Thoracic aorta (tissue), 2 donors: ENCODE measurements at places on chromosomes 3 and 15.
A peak's percentile ranks its signal among the peaks of the same experiment; 100 is the strongest.

- no peaks in the 10 kb centered on the region for H3K27me3 ChIP-seq
- H3K4me1 ChIP-seq, result no peaks in the 10 kb centered on the region
- no peak overlapping the region for H3K27ac ChIP-seq
- H3K4me3 ChIP-seq, result no peak overlapping the region
- DNase-seq, result no peak
- H3K36me3 ChIP-seq, result no peaks in the 10 kb centered on the region
Measured at GRCh38 chr15:99978426-99978825, 245.2 kb upstream of the LYSMD4 start.

GRCh38 chr15:33735637-33736247 lies 232.6 kb upstream of the CHRM5 start:
- no peaks in the 10 kb centered on the region for H3K27me3 ChIP-seq
- no peak overlapping the region for H3K27ac ChIP-seq
- no peaks in the 10 kb centered on the region for H3K36me3 ChIP-seq
- DNase-seq, result no peak
- no peak overlapping the region for H3K4me3 ChIP-seq

DNA sequence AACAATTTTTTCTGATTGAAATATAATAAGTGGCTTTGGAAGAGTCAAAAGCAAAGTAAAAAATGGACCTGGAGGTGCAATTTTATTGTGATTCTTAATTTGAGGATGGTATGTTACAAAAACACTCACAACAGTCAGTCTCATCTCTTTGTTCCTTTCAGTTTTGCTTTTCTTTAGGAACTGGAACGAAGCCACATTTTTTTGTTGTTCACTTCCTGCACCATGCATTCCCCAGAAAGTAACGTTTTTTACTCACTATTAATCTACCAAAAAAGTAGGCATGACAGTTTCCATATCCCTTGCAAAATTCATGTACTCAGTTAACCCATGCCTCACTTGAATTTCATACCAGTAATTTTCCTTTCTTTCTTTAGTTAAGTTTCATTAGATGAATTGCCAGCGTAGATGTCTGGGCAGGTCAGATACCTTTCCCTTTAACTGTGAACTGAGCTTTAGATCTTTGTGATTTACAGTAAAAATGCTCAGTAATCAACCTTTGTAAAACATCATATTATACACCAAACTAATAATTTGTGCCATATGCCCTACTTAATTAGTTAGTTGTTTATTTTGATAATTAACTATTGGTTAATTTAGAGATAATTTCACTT lies 384.3 kb downstream of the ROBO1 start:
- H3K36me3 ChIP-seq, result no peaks in the 10 kb centered on the region
- no peak overlapping the region for H3K27ac ChIP-seq
- H3K4me3 ChIP-seq, result no peak overlapping the region
- no peaks in the 10 kb centered on the region for H3K27me3 ChIP-seq
- no peak for DNase-seq

DNA sequence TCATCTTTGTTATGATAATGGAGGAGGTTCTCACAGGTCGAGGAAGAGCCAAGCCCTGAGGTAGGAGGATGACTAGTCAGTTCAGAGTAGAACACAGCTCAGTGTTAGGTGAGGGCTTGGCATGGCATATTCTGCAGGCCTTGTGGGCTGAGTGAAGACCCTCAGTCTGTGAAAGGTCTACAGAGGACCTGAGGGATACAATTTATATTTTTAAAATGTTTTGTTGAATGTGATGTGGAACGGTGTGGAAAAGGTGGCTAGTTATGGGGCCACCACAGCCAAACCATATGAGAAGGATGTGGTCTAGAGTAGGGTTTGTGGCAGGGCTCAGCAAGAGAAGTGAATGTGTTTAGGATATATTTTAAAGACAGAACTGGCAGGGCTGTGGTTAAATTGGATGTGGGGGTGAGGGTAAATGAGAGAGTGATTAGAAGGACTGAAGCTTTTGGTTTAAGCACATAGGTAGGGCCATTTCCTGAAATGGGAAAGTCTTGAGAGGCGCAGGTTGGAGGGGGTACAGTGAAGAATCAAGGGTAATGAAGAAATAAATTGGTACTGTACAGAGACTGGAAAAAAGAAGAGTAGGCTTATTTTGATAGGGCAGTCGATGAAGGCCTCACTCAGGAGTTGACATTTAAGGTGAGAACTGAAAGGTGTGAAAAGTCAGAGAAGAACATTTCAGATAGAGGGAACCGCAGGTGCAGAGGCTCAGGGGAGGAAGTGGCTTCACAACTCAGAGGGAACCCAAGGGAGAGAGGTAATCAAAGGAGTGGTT lies 60.5 kb downstream of the SPTSSB start:
- H3K27me3 ChIP-seq, result no peaks in the 10 kb centered on the region
- H3K4me1 ChIP-seq, result no peaks in the 10 kb centered on the region
- DNase-seq, result no peak
- no peaks in the 10 kb centered on the region for H3K36me3 ChIP-seq
- no peak overlapping the region for H3K27ac ChIP-seq
- no peak overlapping the region for H3K4me3 ChIP-seq

GRCh38 chr15:65028338-65028737 lies 1.1 kb downstream of the MTFMT start:
- peaks cover 8% of the 10 kb centered on the region for H3K4me1 ChIP-seq
- H3K27ac ChIP-seq, result no peak overlapping the region
- peak overlapping the region; percentile 98 for H3K4me3 ChIP-seq
- H3K27me3 ChIP-seq, result no peaks in the 10 kb centered on the region
- peaks cover 5% of the 10 kb centered on the region for H3K36me3 ChIP-seq

GRCh38 chr3:114827495-114827894 lies 319.6 kb downstream of the ZBTB20 start:
- H3K27me3 ChIP-seq, result no peaks in the 10 kb centered on the region
- no peaks in the 10 kb centered on the region for H3K36me3 ChIP-seq
- no peak overlapping the region for H3K27ac ChIP-seq
- H3K4me1 ChIP-seq, result no peaks in the 10 kb centered on the region
- no peak for DNase-seq

- no peak overlapping the region for H3K4me3 ChIP-seq
- H3K4me1 ChIP-seq, result no peaks in the 10 kb centered on the region
- DNase-seq, result no peak
- H3K27ac ChIP-seq, result no peak overlapping the region
- H3K36me3 ChIP-seq, result no peaks in the 10 kb centered on the region
Measured at GRCh38 chr3:116425126-116425525, 20.2 kb downstream of the LSAMP start.

GRCh38 chr3:140351466-140351865 lies 326.4 kb upstream of the TRIM42 start:
- no peak for DNase-seq
- H3K4me3 ChIP-seq, result no peak overlapping the region
- H3K27ac ChIP-seq, result no peak overlapping the region
- H3K27me3 ChIP-seq, result no peaks in the 10 kb centered on the region
- H3K36me3 ChIP-seq, result no peaks in the 10 kb centered on the region

DNA sequence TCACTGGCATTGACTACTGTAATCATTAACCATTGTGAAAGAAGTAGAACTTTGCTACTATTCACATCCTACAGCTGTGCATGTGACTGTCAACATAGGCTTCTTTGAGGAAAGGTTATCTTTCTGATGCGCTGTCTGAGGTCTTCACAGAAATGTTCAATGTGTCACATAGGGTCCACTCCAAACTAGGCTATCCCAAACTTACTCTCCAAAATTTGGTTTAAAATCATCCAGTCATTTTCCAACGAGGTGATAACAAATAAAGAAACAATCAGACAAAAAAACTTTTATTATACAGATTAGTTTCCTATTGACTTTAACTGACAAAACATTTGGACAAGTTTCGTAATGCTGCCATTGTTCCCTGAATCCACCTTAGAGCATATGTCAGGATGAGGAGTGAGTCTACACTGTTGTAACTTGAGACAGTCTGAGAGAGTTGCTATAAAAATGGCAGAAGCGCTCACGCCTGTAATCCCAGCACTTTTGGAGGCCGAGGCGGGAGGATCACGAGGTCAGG lies 511.6 kb downstream of the PLOD2 start:
- no peaks in the 10 kb centered on the region for H3K36me3 ChIP-seq
- H3K4me1 ChIP-seq, result no peaks in the 10 kb centered on the region
- H3K4me3 ChIP-seq, result no peak overlapping the region
- no peak overlapping the region for H3K27ac ChIP-seq
- DNase-seq, result no peak

DNA sequence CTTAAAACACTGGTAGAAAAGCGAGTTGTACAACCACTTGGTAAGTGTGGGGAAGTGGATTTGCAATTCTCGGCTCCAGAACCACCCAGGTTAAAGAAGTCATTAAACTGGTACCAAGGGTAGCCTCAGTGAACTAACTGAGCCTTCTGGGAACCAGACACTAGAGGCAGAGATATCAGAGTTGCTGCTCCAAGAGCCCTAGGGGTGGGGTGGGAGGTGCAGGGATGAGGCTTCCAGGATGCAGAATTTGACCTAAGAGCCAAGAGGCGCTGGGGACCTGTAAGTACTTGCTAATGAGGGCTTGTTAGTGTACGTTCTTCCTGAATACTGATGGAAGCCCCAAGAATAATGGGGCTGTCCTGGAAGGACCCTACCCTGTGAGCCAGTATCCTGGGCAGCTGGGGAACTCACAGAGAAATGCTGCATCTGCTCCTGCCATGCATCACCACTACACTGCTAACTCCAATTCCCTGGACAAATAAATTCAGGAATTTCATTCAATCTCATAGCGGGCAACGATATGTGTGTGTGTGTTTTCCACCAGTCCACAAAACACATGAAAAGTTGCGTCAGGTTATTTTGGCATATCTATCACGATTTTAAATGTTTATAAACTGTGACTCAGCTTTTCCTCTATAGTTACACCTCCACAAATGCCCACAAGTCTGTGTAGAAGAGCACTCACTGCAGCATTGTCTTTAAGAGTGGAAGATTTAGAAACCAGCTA lies 23.8 kb downstream of the STIMATE start:
- peaks cover 4% of the 10 kb centered on the region for H3K36me3 ChIP-seq
- no peaks in the 10 kb centered on the region for H3K27me3 ChIP-seq
- no peak overlapping the region for H3K4me3 ChIP-seq
- DNase-seq, result no peak

GRCh38 chr15:93612953-93613352 lies 523.9 kb upstream of the RGMA start:
- H3K27ac ChIP-seq, result no peak overlapping the region
- H3K36me3 ChIP-seq, result no peaks in the 10 kb centered on the region
- no peak for DNase-seq
- no peaks in the 10 kb centered on the region for H3K27me3 ChIP-seq
- no peaks in the 10 kb centered on the region for H3K4me1 ChIP-seq

GRCh38 chr3:12879191-12879815 lies 37.9 kb upstream of the RPL32 start:
- H3K4me1 ChIP-seq, result peaks cover 3% of the 10 kb centered on the region
- no peaks in the 10 kb centered on the region for H3K36me3 ChIP-seq
- no peaks in the 10 kb centered on the region for H3K27me3 ChIP-seq
- no peak overlapping the region for H3K4me3 ChIP-seq
- no peak for DNase-seq

DNA sequence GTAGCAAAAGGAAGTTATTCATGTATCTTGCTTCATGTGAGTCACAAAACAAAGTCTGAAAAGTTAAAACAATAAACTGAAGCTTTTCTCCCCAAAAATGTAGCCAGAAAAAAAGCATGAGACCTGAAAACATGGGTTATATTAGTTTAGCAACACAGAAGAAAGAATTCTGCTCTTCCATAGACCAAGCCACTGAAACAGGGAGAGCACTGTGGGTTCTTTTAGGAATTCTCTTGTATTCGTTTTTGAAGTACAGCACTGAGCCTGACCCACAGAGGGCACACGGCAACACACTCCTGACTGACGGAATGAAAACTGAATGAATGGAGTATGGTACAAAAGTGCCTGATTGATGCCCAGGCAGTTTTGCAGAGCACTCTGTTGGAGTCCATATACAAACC lies 66.6 kb downstream of the TM4SF4 start:
- no peak overlapping the region for H3K4me3 ChIP-seq
- H3K27me3 ChIP-seq, result no peaks in the 10 kb centered on the region
- H3K4me1 ChIP-seq, result peaks cover 59% of the 10 kb centered on the region
- peak overlapping the region; percentile 29 for H3K27ac ChIP-seq
- DNase-seq, result no peak

DNA sequence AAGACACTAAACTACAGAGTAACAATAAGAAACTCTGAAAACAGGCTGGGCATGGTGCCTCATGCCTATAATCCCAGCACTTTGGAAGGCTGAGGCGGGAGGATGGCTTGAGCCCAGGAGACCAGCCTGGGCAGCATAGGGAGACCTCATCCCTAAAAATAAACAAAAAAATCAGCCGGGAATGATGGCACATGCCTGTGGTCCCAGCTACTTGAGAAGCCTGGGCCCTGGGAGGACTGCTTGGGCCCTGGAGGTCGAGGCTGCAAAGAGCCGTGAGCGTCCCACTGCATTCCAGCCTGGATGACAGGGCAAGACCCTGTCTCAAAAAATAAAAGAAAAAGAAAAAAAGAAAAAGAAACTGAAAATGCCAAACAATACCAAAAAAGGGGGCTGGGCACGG lies 55.4 kb downstream of the TMCC1 start:
- H3K27me3 ChIP-seq, result no peaks in the 10 kb centered on the region
- H3K4me3 ChIP-seq, result no peak overlapping the region
- DNase-seq, result no peak
- H3K4me1 ChIP-seq, result peaks cover 22% of the 10 kb centered on the region

- no peak for DNase-seq
- H3K4me1 ChIP-seq, result no peaks in the 10 kb centered on the region
- no peaks in the 10 kb centered on the region for H3K27me3 ChIP-seq
- no peaks in the 10 kb centered on the region for H3K36me3 ChIP-seq
Measured at GRCh38 chr15:55681631-55682030, 61.3 kb downstream of the PRTG start.

DNA sequence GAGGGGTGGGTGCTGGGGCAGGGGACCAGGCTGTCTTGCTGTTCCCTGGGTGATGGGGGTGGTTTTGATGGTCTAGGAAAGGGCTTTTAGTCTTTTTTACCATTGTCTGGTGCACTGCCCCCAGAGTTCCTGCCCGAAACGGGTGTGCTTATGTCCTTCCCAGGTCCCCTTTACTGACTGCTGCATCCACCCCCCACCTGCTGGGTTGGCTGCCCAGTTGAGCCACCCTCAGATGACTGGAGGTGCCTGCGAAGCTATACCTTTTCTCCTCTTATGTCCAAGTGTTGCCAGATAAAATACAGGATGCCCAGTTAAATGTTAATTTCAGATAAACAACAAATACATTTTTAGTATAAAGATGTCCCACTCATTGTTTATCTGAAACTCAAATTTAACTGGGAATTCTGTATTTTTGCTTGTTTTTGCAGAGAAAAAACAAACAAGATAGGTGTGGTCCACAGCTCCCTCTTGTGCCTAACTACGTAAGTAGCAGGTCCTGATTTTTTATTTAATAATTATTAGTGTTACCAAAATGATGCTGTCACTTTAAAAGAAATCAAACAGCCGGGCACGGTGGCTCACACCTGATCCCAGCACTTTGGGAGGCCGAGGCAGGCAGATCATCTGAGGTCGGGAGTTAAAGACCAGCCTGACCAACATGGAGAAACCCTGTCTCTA lies 6.1 kb upstream of the RPP14 start:
- no peak for DNase-seq
- H3K27me3 ChIP-seq, result no peaks in the 10 kb centered on the region
- no peaks in the 10 kb centered on the region for H3K4me1 ChIP-seq

- peaks cover 52% of the 10 kb centered on the region for H3K4me1 ChIP-seq
- DNase-seq, result no peak
- no peak overlapping the region for H3K27ac ChIP-seq
- H3K27me3 ChIP-seq, result no peaks in the 10 kb centered on the region
Measured at GRCh38 chr3:150447631-150448465, 39.8 kb downstream of the TSC22D2 start.
